ENCODE measurements at places on chromosomes 16 and 17.

GRCh38 chr17:965311-965989, 14.1 kb downstream of the NXN start:
- no peak for DNase-seq

DNA sequence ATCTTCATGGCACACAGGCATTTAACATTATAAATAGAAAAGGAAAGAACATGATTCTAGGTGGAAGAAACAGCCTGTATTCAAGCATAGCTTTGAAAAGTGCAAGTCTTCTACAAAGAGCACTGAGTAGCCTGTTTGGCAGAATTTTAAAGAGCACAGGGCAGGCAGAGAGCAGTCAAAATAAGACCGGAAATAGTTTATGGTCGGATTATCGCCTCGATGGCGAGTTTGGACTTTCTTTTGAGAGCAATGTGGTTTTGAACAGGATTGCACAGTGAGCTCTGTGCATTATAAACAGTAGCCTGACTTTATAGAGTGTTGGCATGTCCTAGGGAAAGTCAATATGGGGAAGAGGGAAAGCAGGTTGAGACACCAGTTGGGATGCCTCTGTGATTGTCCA, 6.2 kb upstream of the TMEM100 start:
- no peak for DNase-seq

DNA sequence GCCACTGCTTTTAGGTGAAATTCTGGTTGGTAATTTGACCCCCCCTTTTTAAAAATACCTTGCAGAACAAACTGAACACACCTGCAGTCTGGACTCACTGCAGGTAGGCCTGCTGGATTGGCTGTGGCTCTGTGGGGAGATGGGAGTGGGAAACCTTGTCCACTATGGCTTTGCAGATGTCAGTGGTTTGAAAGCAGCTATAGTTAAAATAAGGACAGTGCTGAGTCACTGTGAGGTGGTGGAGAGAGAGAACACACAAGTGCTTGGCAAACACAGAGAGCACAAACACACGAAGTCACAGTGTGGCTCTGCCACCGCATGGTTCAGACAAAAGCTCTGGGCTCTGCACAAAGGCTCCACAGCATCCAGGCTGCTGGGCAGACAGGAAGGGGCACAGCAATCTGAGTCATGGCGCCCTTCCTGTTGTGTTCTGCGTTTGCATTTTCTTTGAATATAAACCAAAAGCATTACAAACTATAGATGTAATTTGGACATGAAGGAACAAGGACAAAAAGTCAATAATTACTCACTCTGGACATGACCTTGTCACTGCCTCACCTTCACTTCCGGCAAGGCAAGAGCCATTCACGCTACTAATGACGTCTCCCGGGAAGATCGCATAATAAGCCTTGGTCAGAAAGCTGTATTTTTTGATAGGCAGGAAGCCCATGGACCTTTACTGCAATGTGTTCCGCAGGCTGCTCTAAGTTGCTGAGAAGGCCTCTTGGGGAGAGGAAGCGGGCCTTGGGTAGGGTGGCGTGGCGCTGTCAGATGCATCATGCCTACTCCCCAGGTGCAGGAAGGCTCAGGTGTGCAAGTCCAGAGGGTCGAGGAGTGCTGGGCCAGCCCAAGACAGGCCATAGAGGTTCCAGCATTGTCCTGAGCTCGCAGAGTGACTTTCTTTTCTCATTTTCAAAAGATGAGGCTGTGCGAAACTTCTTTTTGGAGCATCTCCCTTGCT, 60.1 kb upstream of the MED9 start:
- no peak for DNase-seq

DNA sequence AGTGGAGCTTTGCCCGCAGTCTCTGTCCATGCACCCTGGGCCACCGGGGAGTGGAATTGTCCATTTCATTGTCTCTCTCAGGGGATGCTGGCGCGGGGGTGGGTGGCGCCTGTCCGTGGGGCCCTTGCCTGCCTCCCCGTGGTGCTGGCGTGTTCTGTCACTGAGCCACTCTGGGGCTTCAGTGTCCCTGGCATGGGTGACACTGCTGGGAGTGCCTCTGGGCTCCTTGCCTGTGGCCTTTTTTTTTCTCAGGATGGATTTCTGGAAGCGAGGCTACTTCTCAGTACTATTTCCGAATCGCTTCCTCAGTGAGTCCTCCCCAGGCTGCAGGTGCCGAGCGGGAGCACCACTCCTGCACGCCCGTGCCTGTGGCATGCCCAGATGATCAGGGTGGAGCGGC, 55.0 kb downstream of the PDPK1 start:
- no peak for DNase-seq

All from GM20000 (cell line).